Activated T-helper 1 cell treated with Interleukin-2 at 50 U/mL for 16 hours (primary cell): ENCODE measurements at places on chromosomes 4 and X.

DNA sequence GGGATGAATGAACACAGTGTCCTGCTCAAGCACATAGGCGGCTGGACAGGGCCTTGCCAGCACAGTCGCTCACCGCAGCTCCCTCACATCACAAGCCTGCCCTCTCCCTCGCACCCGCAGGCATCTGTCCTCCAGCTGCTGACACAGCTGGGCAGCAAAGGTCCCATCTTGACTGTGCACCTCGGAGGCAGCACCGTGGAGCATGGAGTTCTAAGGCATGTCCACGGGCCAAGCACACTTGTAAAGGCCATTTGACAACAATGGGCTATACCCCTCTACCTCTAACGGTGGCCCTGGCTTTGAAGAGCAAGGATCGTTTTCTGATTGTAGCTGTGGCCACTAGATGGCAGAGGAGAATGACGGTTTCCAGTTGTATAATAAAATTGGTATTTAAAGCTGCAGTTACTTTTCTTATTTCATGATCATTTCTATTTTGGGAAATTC, 53.8 kb downstream of the APLN start:
- no peak for DNase-seq

- peak; percentile 61 for DNase-seq
These were observed 10.0 kb upstream of the ASMTL start for GRCh38 chrX:1462596-1463251.

DNA sequence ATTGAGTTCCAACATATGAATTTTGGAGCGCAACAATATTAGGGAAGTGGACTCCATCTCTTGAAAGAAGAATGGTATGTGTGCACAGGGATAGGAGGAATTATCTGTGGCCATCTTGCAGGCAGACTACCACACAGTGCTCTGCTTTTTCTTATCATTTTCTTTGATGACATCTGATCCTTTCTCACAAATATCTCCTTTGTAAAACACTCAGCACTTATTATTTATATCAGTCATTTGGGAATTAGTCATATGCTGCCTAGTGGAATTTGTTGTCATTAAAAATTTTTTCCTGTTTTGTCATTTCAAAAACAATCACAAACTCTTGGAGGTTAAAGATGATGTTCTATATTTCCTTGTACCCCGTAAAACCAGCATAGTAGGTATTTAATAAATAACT, 444.3 kb upstream of the ATOH1 start:
- no peak for DNase-seq

DNA sequence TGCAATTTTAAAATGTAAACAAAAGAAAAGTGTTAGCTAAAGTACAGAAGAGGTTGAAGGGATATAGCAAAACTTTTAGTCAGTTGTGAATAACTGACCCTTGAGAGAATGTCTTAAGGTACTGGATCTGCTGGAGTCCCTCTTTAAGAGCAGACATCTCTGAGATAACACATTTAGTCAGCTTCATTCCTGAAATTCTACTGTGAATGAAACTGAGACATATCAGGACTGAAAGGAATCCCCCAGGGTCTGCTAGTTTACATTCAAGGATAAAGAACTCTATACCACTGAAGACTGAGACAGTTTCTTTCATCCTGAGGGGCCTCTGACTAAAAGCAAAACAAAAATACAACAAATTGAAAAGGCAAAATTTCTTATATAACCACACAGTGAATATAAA, 54.4 kb downstream of the PGRMC1 start:
- DNase-seq: no peak

GRCh38 chr4:182113779-182114178, 129.4 kb upstream of the TENM3 start:
- DNase-seq: no peak

GRCh38 chr4:33722800-33723516, 2521.4 kb downstream of the ARAP2 start:
- DNase-seq: no peak

GRCh38 chrX:28847423-28847822, 260.2 kb downstream of the IL1RAPL1 start:
- DNase-seq: no peak

DNA sequence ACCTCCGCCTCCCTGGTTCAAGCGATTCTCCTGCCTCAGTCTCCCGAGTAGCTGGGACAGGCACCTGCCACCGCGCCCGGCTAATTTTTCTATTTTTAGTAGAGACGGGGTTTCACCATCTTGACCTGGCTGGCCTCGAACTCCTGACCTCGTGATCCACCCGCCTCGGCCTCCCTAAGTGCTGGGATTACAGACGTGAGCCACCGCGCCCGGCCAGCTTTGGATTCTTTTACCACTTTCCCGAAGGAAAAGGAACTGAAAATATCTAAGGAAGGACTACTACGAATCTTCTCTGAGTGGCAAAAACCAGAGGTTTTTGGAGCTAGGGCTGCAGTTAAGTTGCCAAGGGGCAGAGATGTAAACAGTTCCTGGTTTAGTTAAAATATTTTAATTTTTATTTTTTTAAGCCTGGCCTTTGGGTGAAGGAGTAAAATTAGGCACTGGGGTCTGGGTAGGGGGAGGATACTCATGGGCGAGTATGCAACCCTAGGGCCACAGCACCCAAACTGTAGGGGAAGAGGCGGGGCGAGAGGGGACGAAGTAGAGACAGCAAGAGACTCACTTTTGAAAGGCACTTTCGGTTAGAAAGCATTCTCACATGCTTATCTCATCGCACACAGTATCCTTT, 525 bp upstream of the CISD2 start:
- no peak for DNase-seq

GRCh38 chr4:89268679-89269078, 38.9 kb downstream of the GPRIN3 start:
- DNase-seq: no peak

GRCh38 chr4:87807402-87807801, 8.0 kb downstream of the IBSP start:
- DNase-seq: no peak

DNA sequence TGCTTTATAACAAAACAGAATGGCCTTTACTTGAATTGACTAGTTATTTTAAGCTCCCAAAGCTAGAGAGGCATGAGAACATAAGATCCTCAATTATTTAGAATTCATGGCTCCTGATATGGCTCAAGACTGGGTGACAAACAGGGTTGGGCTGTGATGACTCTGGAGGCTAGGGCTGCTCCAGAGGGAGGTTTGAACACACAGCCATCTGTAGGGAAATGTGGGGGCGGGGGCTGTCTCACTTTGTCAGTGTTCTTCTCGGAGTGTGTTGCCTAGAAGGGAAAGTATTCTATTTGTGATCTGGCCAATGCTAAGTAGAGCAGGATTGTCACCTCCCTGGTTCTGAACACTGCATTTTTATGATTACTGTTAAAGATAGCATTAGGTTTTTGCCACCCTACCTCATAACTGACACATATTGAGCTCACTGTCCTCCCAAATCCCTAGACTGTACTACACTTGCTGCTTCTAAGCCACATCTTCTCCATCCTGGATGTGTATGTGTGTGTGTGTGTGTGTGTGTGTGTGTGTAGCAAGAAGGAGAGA, 45.9 kb downstream of the VSIG4 start:
- DNase-seq: no peak

DNA sequence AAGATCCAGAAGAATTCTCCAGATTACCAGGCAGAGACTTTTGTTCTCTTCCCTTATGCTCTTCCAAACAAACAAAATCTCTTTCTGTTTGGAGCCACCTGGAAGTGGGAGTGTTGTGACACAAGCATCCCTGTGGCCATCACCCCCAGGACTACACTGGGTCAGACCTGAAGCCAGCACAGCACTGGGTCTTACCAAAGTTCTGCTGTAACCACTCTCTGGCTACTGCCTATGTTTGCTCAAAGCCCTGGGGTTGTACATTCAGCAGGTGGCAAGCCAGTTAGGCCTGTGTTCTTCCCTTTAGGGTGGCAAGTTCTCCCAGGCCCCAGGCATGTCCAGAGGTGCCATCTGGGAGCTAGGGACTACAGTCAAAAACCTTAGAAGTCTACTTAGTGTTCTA, 43.7 kb upstream of the MAOA start:
- no peak for DNase-seq

GRCh38 chr4:47741200-47741599, 96.7 kb downstream of the CORIN start:
- DNase-seq: no peak

DNA sequence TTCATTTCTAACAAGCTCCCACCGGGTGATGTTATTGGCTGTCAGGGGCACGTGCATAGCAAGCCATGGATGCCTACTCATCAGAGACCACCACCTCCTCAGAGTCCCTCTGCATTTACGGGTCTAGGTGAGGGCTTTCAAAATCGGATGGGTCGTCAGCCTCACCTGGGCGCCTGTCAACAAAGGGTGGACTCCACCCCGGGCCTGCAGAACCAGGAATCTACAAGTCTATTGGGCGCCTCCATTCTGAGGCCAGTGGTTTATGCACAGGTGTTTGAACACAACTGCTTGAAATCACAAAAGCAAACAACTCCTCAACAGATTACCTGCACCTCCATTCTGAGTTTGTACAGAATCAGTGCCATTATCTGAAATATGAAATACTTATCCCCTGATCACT, 318.9 kb downstream of the PTTG2 start:
- DNase-seq: no peak
